ENCODE measurements at places on chromosomes 2 and 18.

GRCh38 chr2:56217106-56217505 lies 33.3 kb downstream of the CCDC85A start:
- no peak for DNase-seq

- no peak for DNase-seq
Observed at GRCh38 chr2:74778381-74779264, 55.3 kb upstream of the HK2 start.

DNA sequence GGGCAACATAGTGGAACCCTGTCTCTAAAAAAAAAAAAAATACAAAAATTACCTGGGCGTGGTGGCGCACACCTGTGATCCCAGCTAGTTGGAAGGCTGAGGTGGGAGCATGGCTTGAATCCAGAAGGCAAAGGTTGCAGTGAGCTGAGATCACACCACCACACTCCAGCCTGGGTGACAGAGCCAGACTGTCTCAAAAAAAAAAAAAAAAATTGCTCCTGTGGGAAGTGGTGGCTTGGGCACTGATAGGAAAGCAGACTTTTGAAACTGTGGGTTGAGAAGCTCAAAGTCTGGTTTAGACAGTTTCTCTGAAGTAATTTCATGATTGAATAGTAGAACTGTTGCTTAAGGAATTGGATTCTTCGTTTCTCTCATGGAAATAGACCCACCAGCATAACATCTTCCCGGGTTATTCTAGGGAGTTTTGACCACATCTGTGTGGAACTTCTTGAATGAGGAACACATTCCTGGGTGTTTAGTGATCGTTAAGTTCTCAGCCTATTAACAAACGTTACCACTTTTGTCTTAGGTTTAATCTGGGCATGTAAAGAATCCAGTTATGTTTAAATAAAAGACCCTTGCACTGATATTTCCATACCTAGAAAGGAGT lies 33.5 kb downstream of the GRHL1 start:
- DNase-seq, result no peak

GRCh38 chr18:40911041-40911440 lies 1044.0 kb upstream of the PIK3C3 start:
- DNase-seq, result no peak

DNA sequence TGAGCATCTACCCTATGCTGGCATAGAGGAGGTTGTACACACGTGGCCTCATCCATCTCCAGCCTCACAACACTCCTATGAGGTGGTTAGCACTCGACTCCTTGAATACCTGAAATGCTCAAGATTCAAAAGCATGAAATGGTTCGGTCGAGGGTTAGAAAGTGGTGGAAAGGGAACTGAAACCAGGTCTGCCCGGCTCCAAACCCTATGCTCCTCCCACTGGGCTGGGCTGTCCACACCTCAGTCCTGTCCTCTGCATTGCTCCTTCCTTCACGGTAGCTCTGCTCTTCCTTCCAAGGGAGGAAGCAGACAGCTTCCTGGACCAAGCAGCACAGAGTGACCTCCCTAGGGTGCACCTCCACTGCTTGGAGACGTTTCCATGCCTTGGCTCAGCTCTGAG lies 565.2 kb upstream of the ID2 start:
- no peak for DNase-seq

GRCh38 chr2:67883316-67884087 lies 179.3 kb downstream of the C1D start:
- no peak for DNase-seq

DNA sequence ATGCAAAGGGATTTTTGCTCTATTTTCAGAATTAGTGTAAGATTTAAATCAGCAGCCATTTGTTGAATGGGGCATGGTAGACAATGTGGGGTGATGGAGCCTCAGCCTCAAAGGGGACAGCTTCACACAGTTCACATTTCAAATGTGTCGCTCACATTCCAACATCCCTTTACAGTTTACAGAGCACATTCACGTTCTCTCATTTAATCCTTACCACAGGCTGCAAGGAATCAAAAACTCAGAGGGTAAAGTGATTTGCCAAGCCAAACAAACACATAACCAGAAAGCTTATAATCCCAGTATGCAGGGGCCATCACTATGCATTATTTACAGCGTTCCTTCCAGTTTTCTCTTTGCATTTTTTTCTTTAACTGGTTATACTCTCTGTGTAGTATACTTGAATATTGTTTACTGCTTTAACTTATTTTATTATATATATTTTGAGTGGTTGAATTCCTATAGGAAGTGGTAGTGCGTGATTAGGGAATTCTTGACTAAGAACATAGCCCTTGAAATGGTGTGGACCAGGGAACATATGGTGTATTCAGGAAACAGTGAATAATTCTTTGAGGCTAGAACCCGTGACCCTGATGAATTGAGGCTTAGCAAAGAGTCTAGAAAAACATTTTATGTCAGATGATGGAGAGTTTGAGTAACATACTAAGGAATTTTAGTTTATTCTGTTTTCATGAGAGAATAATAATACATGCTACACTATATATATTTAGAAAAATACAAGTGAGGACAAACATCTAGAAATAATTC lies 18.1 kb upstream of the TAF1B start:
- DNase-seq, result no peak

- DNase-seq, result no peak
Observed at GRCh38 chr2:227793148-227793712, 20.4 kb upstream of the CCL20 start.

GRCh38 chr2:58107803-58108710 lies 61.5 kb downstream of the VRK2 start:
- DNase-seq, result no peak

DNA sequence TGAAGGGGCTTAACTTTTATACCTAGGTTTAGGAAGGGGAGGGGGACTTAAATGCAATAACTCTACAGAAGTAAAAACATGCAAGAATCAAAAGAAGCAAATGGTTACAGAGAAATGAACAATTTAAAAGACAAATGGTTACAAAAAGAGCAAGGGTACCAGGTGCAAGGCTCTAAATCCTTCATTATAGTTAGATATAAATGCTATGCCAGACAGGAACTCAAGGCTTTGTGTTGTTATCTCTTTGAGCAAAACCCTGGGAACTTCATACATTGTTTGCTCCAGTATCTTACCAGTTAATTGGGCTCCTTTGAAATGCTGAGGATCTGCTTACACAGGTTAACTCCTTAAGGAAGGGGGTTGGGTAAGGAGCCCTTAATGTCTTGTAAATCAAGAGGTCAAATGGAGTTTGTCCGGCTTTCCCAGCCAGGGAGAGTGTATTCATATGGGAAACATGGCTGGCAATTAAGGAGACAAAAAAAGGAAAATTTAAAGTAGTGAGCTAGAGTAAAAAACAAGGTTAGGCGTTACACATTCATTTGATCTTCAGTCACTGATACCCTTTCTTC lies 347.5 kb downstream of the CELF4 start:
- no peak for DNase-seq

- DNase-seq, result no peak
Observed at GRCh38 chr2:53600815-53601214, 166.8 kb upstream of the CHAC2 start.

- DNase-seq, result no peak
Observed at GRCh38 chr2:112683550-112684414, 37.0 kb upstream of the NT5DC4 start.

DNA sequence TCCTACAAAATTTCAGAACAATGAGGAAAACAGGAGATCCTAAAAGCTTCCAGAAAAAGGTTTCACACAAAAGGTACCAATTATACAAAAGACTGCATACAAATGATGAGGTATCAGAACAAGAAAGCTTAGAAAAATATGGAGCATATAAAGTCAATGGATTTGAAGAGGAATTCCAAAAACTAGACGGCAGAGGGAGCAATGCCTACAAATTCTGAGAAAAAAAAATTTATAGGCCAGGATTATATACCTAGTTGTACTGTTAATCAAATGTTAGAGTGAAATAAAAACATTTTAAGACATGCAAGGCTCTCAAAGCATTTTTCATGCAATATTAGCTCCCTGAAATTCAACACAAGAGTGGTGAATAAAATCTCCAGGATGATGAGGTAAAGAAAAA lies 106.2 kb downstream of the ZRANB3 start:
- no peak for DNase-seq

GRCh38 chr2:212489719-212490346 lies 48.8 kb downstream of the ERBB4 start:
- no peak for DNase-seq

Measured in activated CD8-positive, alpha-beta memory T cell treated with anti-CD3 and anti-CD28 coated beads for 1 hour (primary cell).